ENCODE measurements at places on chromosomes 7 and 10.

DNA sequence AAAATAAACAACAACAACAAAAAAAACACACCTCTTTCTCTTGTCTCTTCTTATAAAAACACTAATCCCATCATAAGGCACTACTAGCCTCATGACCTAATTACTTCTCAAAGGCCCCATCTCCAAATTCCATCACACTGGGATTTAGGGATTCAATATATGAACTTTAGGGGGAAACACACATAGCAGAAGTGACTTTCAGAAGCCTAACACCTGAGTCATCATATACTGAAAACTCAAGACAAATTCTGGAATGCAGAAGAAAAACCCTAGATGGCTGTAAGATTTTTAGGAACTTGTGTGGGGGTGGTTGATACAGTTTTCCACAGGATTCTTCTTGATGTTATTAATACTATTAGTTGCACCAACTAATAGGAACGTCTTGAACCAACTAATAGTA, 33.7 kb upstream of the CSTF2T start:
- DNase-seq: no peak

- DNase-seq: no peak
These were observed 40.7 kb downstream of the KMT2C start for GRCh38 chr7:152395112-152395511.

GRCh38 chr10:104613406-104613805, 27.7 kb upstream of the SORCS3 start:
- no peak for DNase-seq

GRCh38 chr7:15446722-15447121, 115.1 kb downstream of the AGMO start:
- DNase-seq: no peak

DNA sequence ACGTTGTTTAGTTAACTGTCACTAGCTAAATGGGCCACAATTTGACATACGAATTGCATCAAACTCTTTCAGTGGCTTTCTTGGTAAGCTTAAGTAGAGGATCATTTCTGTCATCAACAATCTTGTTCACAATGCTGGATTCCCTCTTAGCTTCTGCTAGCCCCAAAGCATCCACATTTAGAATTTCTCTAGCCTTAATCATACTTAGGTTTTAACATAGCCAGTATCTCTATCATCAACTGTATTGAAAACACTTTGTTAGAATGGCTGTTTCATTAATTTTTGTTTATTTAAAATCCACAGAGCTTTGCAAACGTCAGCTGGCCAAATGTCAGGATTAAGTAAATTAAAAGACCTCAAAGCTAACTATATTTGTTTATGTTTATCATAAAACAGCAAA, 41.1 kb downstream of the ABRAXAS2 start:
- DNase-seq: no peak

- no peak for DNase-seq
These were observed 393.4 kb downstream of the TFEC start for GRCh38 chr7:115637128-115637527.

- no peak for DNase-seq
These were observed 14.4 kb downstream of the SGPL1 start for GRCh38 chr10:70830164-70830563.

DNA sequence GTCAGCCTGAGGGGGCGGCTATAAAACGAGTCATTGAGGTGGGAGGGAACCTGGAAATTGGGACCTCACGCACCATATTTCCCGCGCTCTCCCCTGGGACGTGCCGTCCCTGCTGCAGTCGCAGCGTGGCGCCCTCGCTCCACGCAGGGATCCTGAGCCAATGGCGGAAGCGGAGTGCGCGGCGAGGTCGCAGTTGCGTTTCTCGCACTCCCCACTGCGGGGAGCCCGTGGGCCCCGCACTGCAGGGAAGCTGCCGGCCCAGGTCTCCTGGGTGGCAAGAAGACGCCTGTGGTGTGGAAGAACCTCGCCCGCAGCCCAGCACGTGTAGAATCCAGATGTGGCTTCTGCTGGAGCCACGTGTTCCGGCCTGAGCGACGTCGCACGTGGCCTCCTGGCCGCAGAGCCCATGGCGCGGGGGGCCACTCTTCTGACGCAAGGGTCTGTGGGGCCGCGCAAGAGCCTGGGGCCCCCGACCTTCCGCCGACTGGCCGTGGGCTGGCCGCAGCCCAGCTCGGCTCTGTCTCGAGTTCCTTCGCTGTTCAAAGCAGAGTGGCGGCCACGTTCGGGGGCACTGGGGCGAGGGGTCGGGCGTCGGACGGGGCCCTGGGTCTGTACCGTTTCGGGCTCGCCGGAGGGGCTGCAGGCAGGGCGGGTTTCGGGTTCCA, 26.4 kb downstream of the HIF1AN start:
- peak; percentile 68 for DNase-seq

- no peak for DNase-seq
These were observed 7.4 kb downstream of the EGFR start for GRCh38 chr7:55026086-55026790.

DNA sequence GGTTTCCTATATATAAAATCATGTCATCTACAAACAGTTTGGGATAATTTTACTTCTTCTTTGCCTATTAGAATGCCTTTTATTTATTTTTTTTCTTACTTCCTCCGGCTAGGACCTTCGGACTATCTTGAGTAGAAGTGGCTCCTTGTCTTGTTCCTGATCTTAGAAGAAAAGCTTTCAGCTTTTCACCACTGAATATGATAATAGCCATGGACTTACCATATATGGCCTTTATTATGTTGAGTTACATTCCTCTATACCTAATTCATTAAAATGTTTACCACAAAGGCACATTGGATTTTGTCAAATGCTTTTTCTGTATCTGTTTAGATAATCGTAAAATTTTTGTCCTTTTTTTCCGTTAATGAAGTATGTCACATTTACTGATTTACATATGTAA, 395.7 kb downstream of the NXPH1 start:
- DNase-seq: no peak

GRCh38 chr10:1360558-1361164, 304.5 kb downstream of the WDR37 start:
- DNase-seq: no peak

DNA sequence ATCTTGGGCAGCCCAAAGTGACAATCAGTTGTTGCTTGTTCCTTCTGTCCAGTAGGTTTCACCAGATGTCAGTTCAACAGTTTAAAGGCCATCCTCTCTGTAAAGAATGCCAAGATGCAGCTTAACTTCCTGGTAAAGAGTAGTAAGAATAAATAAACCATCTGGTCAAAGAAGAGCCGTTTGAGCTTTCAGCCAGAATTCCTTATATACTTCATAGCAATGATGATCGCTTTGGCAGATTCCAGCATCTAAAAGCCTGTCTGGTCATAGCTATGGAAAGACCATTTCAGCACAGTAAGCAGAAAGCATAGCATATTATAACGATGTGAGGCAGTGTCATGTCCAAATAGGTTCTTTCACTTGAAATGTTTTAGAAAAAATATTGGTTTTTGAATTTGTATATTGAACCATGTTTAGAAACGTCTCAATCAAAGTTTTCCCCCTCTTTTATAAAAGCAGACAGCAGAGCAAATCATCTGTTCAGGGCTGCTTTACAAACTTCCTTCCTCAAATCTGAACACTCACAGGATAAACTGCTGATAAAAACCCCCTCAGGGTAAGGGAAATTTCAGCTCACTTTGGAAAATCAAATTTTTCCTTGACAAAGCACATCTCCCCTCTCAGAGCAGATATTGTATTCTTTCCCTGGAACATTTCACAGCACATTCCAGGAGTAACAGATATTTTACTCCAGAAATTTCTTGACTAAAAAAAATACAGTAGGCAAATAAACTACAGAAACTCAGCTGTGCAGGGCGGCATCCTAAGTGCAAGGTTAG, 184.1 kb downstream of the NOC3L start:
- DNase-seq: no peak

GRCh38 chr7:20417260-20417659, 86.6 kb downstream of the ITGB8 start:
- no peak for DNase-seq

DNA sequence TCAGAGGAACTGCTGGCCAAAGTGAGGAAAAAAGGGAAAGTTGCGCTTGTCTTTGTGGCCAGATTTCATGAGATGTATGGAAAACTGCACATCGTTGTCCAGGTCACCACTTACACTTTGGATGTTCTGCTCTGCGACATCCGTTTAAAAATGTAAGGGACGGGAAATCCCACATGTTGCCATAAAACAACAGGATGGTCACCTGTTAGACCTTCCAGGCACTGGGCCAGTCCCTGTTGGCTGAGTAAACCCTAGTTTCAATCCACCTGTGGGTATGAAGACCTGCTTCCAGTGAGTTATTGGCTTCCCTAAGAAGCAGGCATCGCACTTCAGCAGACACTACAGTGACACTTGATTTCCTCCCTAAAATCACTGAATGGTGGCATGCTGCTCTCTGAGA, 2.7 kb upstream of the STAMBPL1 start:
- DNase-seq: no peak

GRCh38 chr7:121306565-121306964, 22.2 kb upstream of the WNT16 start:
- DNase-seq: no peak

DNA sequence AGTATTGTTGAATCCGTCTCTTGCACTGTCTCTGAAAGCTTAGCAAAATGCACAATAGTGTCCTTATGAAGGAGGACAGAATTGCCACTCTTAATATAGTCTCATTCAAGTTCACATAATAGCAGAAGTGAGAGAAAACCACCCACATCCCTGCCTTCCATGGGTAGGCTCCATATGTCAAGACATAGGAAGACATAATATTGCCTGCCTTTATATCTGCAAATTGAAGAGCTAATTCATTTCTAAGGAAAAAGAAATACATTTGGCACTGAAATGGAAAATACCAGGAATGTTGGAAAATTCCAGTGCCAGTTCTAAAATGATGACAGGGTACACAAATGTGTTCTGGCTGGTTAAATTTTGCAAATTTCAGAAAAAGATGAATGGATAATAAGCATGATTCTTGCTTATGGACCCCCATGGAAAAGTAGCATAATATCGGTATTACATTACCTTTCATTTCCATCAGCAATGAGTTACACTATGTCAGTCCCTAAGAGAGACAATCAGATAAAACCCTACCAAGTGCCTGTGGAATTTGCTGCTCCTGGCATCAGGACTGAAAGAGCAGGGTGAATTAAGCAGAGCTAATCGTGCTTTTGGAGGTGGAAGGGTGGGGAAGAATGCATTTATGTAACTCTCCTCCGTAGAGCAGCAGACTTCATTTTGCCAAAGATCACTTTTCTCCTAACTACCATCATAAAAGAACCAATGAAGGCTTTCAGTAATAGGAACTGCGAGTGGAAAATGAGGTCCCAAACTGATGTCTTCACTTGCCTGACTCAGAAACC, 312.6 kb downstream of the FGFR2 start:
- DNase-seq: no peak

- DNase-seq: no peak
These were observed 156.4 kb upstream of the KLF14 start for GRCh38 chr7:130890176-130891020.

DNA sequence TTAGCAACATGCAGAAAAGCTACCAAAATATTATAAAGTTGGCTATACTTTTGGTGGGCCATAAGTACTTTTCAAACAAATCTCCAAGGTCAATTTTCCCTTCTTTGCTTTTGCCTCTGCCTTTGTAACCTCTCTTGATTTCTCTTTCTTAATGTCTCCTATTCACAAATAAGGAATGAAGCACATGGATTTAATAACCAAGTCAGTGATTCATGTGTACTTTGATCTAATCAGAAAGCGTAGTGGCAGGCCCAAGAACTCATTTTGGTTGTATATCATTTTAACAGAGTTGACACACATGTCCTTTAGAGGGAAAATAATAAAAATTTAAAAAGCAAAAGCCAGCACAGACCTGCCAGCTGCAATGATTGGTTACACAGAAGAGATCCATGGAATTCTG, 93.7 kb downstream of the FZD1 start:
- no peak for DNase-seq

DNA sequence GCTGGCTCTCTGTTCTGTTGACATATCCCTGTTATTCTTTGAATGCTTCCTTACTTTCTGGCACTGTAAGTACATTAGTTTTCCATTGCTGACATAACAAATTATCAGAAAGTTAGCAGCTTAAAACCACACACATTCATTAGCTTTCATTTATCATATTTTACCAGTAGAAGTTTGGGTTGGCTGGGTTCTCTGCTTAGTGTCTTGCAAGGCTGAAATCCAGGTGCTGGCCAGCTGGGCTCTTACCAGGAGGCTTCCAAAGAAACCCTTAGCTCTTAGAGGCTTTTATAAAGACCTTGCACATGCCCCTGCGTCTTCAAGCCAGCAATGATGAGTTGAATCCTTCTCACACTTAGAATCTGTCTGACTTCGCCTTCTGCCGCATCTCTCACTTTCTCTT, 160.6 kb downstream of the MLLT10 start:
- no peak for DNase-seq

DNA sequence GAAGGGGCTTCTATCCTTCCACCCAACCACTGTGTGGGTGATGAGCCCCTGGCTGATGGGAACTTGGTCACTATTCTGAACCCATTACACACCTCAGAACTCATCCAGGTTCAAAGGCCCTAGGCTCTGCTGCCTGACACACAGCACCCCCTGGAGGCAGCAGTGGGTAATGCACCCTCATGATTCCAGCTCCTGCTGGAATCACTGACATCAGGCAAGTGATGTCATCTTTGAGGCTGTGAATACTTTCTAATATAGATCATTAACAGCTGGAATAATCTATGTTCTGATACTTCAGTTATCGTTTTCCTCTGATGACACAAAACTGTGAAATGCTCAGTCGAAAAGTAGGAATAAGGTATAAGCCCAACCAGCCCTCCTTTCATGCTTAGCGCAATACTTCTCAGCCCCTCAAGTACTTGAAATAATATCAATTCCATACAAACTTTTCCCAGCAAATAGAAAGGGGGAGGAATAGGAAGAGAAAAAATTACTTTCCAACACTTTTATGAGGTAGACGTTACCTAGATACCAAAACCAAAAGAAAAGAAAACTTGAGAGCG, 7.5 kb upstream of the RBP3 start:
- DNase-seq: peak; percentile 57

GRCh38 chr10:6116806-6117205, 28.0 kb downstream of the RBM17 start:
- no peak for DNase-seq

- DNase-seq: no peak
These were observed 32.4 kb downstream of the CCSER2 start for GRCh38 chr10:84360637-84361365.

DNA sequence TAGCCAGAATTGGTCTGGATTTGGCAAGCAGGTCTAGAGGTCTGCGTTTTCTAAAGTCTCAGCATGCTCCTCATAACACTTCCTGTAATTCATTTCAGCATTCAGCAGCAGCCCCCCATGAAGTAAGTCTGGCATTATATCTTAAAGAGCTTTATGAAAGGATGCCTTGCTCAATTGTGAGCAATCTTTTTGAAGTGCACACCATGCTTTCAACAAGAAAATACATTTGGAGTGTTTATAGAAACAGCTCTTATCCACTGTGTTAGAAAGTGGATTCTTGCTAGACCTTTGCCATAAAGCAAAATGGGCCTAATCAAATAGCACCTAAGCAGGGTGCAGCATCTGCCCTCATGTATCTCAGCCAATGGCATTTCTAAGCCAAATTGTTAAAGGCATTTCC, 378.0 kb upstream of the AKR1E2 start:
- no peak for DNase-seq

GRCh38 chr7:104848138-104848990, 165.6 kb upstream of the KMT2E start:
- DNase-seq: peak; percentile 90
